ENCODE measurements at places on chromosomes 1 and 21.

- no peak for DNase-seq
Observed at GRCh38 chr1:156251527-156251926, 3.7 kb upstream of the PAQR6 start.

GRCh38 chr1:91753878-91754277, 132.1 kb downstream of the TGFBR3 start:
- DNase-seq, result no peak

- DNase-seq, result no peak
Observed at GRCh38 chr1:178376008-178376407, 120.8 kb downstream of the CLEC20A start.

DNA sequence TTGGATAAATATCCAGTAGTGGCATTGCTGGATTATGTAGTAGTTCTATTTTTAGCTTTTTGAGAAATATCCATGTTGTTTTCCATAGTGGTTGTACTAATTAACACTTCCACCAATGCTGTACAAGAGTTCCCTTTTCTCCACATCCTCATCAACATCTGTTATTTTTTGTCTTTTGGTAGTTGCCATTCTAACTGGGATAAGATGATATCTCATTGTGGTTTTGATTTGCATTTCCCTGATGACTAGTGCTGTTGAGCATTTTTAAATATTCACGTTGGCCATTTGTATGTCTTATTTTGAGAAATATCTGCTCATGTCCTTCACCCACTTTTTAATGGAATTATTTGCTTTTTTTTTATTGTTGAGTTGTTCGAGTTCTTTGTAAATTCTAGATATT, 183.9 kb downstream of the PTPRU start:
- DNase-seq, result no peak

DNA sequence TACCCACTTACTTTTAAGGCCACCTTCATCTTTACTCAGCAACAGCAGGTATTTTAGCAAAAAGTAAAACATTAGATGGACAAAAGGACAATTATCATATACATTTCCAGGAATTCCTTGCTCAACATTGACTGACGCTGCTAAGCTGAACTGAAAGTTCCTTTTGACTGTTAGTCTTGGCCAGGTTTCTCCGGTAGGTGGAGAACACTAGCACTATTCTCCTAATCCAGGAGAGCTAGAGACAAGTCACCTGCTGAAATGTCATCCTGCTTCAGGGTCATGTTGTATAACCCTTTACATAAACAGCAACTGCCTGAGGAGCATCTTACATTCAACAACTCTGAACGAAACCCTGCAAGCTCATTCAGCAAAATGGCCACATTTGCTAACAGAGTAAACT, 109.0 kb upstream of the ESRRG start:
- no peak for DNase-seq

- no peak for DNase-seq
Observed at GRCh38 chr1:224640018-224640417, 23.9 kb downstream of the CNIH3 start.

- DNase-seq, result no peak
Observed at GRCh38 chr1:5151511-5151910, 497.1 kb downstream of the AJAP1 start.

GRCh38 chr1:116889380-116889779, 20.3 kb upstream of the PTGFRN start:
- DNase-seq, result no peak

GRCh38 chr1:167152192-167152876, 58.5 kb downstream of the STYXL2 start:
- no peak for DNase-seq

DNA sequence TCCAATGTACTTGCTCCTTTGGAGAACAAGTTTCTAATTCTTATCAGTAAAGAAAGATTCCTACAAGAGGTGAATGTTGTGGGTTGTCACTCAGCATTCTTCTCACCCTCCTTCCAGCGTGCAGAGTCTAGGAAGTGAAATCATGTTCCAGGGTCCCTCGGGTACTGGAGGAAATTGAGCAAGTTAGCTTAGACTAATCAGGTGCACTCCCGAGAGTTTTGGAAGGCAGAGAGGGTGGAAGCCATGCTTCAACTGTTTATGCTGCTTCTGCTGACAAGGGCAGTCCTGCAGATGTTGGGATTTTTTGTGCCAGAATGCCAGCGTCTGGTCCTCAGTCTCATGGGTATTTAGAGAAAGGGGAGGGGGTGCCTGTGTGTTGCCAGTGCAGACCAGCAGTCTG, 5.3 kb upstream of the C1orf115 start:
- DNase-seq, result no peak

DNA sequence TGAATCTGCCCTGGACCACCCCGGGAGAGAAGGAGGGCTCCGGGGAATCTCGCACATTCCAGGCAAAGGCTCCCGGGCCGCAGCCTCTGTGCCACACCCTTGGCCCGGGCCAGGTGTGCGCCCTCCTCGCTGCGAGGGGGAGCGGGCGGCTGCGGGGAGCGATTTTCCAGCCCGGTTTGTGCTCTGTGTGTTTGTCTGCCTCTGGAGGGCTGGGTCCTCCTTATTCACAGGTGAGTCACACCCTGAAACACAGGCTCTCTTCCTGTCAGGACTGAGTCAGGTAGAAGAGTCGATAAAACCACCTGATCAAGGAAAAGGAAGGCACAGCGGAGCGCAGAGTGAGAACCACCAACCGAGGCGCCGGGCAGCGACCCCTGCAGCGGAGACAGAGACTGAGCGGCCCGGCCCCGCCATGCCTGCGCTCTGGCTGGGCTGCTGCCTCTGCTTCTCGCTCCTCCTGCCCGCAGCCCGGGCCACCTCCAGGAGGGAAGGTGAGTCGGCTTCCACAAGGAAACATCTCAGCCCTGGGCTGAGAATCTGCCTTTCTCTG, at the start of gene LAMC2:
Gene LAMC2, plus strand, starts transcription at position 324 of the 550 bp plus-strand sequence. Its CDS starts 89 bp downstream, at position 413.
- peak; percentile 16 for DNase-seq

GRCh38 chr1:77370583-77371306, 88.9 kb downstream of the AK5 start:
- no peak for DNase-seq

GRCh38 chr1:45913183-45913683, 109.8 kb downstream of the MAST2 start:
- DNase-seq, result no peak

- DNase-seq, result no peak
Observed at GRCh38 chr1:24454673-24455072, 39.1 kb downstream of the NIPAL3 start.

DNA sequence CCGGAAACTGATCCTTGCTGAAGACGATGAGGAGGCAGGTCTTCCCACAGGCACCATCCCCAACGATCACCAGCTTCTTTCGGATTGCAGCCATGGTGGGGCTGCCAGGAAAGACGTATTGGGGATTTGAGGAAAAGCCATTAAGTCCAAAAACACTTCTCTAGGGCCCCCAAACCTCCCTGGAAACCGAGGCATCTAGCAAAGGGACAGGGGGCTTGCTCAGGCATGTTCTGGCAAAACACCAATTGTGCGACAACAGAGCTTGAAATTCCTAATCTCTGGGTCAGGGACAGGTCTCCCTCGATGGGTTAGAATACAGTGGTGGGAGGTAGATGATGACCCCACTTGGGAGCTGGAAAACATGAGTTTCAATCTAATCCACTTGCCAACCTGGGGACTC, 3.2 kb downstream of the RHOC start:
- DNase-seq, result no peak

Measured in NCI-H2029 treated with DMSO at 0.1 percent for 48 hours (cell line).